ENCODE measurements at places on chromosomes 2 and 18. TPM values are rescaled to one million over a fixed set of nuclear protein-coding genes. Genes with fewer than 3 reads are reported as not detected.

TEKT4 gene
- 1.8 TPM for total RNA-seq

SERPINB10 gene
- total RNA-seq = 0.58 TPM

RAB6C gene
- not detected for total RNA-seq

PPP1R1C gene
- 0.79 TPM for total RNA-seq

ATP6V1C2 gene
- 0.17 TPM for total RNA-seq

DLX1 gene
- not detected for total RNA-seq

SLC5A7 gene
- total RNA-seq = 0.84 TPM

- no peak overlapping the region for H3K27ac ChIP-seq
- no peak for DNase-seq
- no peaks in the 10 kb centered on the region for H3K4me1 ChIP-seq
- H3K36me3 ChIP-seq = no peaks in the 10 kb centered on the region
Measured at GRCh38 chr18:7338846-7339245, 108.0 kb downstream of the LRRC30 start.

DNA sequence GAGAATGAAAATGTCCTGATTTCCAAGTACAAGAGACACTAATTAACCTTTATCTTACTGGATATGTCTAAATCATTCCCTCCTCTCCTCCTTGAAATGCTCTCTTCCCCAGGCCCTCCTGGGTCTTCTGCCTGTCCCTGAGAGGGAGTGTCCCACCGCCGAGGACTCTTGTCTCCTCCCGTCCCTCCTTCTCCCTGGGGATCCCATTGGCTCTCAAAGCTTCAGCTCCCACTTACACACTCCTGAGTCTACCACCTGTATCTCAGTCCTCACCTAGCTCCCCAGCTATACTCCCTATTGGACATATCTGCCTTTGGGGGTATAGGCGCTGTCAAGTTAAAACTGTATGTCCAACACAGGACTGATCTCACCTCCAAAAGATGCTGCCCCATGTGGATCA lies 116.1 kb downstream of the TMEM163 start:
- no peaks in the 10 kb centered on the region for H3K27me3 ChIP-seq
- no peaks in the 10 kb centered on the region for H3K36me3 ChIP-seq
- no peak overlapping the region for H3K27ac ChIP-seq
- H3K4me1 ChIP-seq = no peaks in the 10 kb centered on the region

DNA sequence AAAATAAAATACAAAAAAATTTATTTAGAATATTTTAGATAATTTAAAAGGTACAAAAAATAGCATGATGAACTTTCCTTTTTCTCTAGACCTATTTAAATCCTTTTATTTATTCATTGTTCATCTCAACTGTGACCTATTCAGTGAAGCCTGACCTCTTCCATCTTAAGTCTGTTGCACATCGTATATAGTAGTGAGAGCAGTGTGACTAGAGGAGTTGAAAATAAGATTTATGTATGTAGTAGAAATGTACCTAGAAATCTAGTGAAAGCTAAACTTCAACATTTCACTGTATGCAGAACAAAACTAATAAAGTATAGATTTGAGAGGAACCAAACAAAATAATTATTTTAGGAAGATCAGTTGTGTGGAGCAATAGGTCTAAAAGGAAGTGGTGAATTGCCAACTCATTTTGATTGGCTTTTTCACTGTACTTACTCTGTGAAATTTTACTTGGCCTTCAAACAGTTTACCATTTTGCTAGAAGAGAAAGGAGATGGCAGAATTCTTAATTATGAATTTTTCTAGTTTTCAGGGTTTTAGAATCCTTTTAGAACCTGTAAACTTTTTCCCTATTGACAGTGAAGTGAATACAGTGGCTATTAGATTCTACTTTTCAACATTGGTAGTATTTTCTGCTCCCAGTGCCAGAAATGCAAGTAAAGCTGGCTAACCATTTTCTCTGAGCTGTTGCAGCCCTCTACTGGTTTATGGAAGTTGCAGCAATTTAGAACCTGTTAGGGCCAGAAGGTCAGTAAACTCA lies 11.0 kb downstream of the ANKRD12 start:
- H3K36me3 ChIP-seq = no peaks in the 10 kb centered on the region
- H3K27ac ChIP-seq = peak overlapping the region; percentile 20
- no peak overlapping the region for H3K4me3 ChIP-seq
- peaks cover 13% of the 10 kb centered on the region for H3K4me1 ChIP-seq

- no peaks in the 10 kb centered on the region for H3K4me1 ChIP-seq
- H3K4me3 ChIP-seq = no peak overlapping the region
- H3K36me3 ChIP-seq = no peaks in the 10 kb centered on the region
- no peak overlapping the region for H3K27ac ChIP-seq
Measured at GRCh38 chr18:41326311-41326710, 628.7 kb upstream of the PIK3C3 start.

DNA sequence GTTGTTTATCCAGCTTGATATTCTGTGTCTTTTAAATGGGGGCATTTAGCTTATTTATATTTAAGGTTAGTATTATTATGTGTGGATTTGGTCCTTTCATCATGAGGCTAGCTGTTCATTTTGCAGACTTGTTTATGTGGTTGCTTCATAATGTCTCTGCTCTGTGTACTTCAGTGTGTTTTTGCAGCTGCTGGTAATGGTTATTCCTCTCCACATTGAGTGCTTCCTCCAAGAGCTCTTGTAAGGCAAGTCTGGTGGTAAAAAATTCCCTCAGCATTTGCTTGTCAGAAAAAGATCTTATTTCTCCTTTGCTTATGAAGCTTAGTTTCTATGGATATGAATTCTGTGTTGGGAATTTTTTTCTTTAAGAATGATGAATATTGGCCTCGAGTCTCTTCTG lies 47.8 kb upstream of the NT5C1B start:
- H3K27me3 ChIP-seq = no peaks in the 10 kb centered on the region
- H3K4me3 ChIP-seq = no peak overlapping the region
- no peak for DNase-seq
- no peaks in the 10 kb centered on the region for H3K4me1 ChIP-seq
- H3K36me3 ChIP-seq = no peaks in the 10 kb centered on the region

- no peak overlapping the region for H3K27ac ChIP-seq
- H3K27me3 ChIP-seq = no peaks in the 10 kb centered on the region
- no peak overlapping the region for H3K4me3 ChIP-seq
- no peaks in the 10 kb centered on the region for H3K36me3 ChIP-seq
Measured at GRCh38 chr18:6565815-6566081, 151.0 kb upstream of the L3MBTL4 start.

DNA sequence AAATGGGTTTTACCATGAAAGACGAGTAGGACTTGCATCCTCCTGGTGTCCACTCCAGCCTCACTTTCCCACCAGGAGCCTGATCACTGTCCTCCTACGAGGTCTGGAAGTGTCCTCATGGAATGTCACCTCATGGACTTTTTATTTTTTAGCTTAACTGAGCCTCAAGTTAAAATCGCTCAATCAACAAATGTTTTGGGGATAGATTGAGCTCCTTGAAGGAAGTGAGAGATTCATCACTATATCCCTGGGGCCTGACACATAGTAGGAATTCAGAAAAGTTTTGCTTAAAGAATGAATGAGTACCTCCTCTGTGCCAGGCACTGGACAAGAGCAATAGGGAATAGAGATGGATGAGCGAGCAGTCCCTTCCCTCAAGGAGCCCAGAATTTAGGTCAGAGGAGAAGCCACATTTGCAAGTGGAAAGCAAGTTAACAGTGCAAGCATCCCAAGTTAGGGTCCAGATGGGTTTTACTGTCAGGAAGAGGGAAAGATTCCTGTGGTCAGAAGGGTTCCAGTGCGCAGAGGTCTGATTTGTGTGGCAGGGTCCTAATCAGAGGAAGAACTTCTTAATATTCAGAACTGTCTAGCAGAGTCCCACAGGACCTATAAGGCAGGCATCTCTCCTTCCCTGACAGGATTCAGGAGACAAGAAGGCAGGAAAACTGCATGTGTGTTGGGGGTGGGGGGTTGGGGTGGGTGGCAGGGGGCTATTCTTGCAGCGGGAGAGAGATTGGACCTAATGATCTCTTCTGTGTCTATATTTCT lies 67.0 kb downstream of the MYCN start:
- H3K27me3 ChIP-seq = peaks cover 21% of the 10 kb centered on the region
- peaks cover 11% of the 10 kb centered on the region for H3K4me1 ChIP-seq
- no peak overlapping the region for H3K27ac ChIP-seq
- no peak overlapping the region for H3K4me3 ChIP-seq

GRCh38 chr2:177551989-177552421 lies 159.4 kb downstream of the AGPS start:
- H3K27me3 ChIP-seq = no peaks in the 10 kb centered on the region
- DNase-seq = no peak
- H3K4me1 ChIP-seq = peaks cover 8% of the 10 kb centered on the region

Measured in left lung (tissue), 14 donors.